Hematopoietic multipotent progenitor cell treated with erythropoietin and hydrocortisone succinate and interleukin-3 and kit ligand, for 17 days (in vitro differentiated cells): ENCODE measurements at places on chromosomes 5 and 9.

DNA sequence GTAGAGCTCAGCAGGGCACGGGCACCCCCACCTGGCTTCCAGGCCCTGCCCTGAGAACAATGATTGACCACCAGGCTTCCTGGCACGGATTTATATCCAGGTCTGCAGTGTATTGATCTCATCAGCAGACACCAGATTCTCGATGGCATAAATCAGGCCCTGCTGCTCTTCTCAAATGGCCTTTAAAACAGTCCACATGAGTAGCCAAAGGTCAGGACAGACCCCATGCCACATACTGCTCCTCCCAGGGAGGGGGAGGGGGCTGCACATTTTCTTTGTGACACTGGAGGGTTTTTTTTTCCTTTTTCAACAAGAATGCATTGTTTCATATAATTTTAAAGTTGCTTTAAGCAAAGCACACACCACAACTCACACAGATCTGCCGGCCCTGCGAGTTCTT is 85.4 kb downstream of the SEMA4D start:
- no peak for DNase-seq

GRCh38 chr5:56812110-56812509 is 3.2 kb upstream of the MAP3K1 start:
- DNase-seq = peak; percentile 85

- no peak for DNase-seq
Measured at GRCh38 chr5:166369807-166370206, 1921.6 kb upstream of the WWC1 start.

DNA sequence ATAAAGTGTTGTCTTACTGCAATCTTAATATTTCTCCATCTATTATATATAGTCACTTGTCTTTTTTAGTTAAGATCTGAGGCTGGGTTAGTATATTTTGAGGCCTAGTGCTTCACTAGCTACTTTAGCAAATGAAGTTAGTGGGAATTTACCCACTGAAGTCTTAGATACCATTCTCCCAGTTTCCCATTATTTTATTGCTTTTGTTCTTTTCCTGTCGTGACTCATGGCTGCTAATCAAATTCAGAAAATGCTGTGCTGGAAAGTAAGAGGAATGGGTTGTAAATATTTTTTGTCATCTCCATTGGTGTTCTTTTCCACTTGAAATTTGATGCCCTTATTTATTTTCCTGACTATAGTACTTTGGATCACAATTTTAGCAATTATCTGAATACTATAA is 14.2 kb downstream of the TCERG1 start:
- no peak for DNase-seq

DNA sequence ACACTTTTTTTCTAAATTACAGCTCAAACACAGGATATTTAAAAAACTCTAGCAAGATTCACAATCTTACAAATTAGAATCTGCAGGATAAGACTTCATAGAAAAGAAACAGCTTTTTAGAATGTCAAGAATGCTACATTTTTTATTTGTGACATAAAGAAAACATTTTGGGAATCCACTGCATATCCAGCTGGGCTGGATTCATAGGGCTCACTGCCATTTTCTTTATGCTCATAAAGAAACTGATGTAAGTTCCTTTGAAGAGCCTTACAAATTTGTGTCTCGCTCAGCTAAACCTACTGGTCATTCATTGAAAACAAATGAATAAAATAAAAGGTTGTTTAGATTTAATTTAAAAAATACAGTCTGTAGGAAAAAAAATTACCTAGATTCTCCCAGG is 332.3 kb downstream of the TRPM3 start:
- DNase-seq = no peak

GRCh38 chr9:8850914-8851313 is 1051.3 kb upstream of the DMAC1 start:
- DNase-seq = no peak

DNA sequence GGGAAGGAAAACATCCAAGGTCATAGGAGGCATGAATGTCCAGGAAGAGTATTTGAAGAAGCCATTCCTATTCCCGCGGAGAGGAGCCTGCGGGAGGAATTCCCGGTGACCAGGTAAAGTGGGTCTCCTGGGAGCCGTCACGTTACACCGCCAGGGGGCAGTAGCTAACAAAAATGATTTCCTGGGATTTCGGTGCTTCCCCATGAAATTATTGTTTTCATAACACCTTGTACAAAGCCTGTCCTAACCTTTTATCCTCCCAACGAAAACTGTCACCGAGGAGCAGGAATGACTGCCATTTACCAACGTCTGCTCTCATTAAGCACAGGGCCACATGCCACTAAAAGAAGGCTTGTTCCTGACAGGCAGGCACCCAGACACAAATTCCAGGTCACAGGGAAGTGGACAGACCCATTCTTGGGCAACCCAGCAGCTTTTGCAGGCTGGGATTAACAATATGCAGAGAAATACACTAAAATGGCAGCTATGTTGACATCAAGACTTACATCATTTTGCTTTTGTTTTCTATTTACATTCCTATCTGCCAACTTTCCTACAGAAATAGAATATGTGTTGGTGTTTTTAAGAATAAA is 41.2 kb upstream of the CTSL start:
- DNase-seq = peak; percentile 78
